G401 (cell line): ENCODE measurements at places on chromosomes 1 and 21. TPM values are rescaled to one million over a fixed set of nuclear protein-coding genes. Genes with fewer than 3 reads are reported as not detected.

Gene RASSF5
- total RNA-seq = 0.68 TPM in 1 of 2 replicates, not detected in the other

Gene SON
- total RNA-seq = 90.8 and 253 TPM in 2 replicates

Gene PADI2
- total RNA-seq = 0.10 and 0.62 TPM in 2 replicates

Gene PGLYRP3
- total RNA-seq = not detected in 2 replicates

Gene PSMB4
- 518 and 580 TPM in 2 replicates for total RNA-seq
